ENCODE measurements at places on chromosomes 11 and 22.

DNA sequence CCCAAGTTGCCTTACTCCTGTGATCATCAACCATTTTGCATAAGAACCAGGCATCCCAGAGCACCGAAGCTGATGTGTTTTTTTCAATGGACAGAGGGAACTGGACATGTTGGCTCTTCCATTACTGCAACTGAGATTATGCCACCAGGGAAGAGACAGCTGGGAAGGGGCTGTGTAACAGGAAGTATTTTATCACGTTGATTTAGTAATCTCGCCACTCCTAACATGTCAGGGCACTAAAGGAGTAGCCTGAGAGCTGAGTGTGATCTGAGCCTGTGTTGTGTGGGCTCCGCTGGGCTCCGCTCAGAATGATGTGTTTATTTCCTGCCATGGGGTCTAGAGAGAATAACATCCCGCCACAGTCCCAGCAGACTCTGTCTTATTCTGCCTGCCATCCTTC lies 165.4 kb downstream of the GRIK4 start:
- no peak for DNase-seq

GRCh38 chr11:28490773-28491382 lies 382.7 kb downstream of the METTL15 start:
- peak; percentile 55 for DNase-seq

DNA sequence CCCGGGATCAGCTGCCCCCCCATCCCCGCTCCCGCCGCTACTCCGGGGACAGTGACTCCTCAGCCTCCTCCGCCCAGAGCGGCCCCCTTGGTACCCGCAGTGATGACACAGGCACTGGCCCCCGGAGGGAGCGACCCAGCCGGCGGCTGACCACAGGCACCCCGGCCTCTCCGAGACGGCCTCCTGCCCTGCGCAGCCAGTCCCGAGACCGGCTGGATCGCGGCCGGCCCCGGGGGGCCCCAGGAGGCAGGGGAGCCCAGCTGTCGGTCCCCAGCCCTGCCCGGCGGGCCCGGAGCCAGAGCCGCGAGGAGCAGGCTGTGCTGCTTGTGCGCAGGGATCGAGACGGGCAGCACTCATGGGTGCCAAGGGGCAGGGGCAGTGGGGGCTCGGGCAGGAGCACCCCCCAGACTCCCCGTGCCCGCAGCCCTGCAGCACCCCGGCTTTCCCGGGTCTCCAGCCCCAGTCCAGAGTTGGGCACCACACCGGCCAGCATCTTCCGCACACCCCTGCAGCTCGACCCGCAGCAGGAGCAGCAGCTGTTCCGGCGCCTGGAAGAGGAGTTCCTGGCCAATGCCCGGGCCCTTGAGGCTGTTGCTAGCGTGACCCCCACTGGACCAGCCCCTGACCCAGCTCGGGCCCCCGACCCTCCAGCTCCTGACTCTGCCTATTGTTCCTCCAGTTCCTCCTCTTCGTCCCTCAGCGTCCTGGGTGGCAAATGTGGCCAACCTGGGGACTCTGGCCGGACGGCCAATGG lies 3.9 kb downstream of the RASL10A start:
- DNase-seq, result no peak

DNA sequence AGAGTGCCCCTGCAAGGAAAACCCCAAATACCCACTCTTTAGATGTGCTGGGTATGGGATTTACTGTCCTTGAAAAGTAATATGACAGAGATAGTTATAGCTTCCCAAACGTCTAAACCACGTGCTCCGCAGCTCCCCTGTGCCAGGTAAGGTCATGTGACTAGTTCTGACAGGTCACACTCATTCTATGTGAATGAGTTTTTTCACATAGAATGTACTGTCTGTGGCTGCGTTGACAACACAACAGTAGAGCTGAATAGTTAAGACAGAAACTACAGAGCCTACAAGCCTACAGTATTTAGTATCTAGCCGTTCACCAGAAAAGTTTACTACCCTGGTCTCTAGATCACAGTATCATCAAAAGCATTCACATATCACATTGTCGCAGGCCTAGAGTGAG lies 236.2 kb downstream of the ETS1 start:
- no peak for DNase-seq

DNA sequence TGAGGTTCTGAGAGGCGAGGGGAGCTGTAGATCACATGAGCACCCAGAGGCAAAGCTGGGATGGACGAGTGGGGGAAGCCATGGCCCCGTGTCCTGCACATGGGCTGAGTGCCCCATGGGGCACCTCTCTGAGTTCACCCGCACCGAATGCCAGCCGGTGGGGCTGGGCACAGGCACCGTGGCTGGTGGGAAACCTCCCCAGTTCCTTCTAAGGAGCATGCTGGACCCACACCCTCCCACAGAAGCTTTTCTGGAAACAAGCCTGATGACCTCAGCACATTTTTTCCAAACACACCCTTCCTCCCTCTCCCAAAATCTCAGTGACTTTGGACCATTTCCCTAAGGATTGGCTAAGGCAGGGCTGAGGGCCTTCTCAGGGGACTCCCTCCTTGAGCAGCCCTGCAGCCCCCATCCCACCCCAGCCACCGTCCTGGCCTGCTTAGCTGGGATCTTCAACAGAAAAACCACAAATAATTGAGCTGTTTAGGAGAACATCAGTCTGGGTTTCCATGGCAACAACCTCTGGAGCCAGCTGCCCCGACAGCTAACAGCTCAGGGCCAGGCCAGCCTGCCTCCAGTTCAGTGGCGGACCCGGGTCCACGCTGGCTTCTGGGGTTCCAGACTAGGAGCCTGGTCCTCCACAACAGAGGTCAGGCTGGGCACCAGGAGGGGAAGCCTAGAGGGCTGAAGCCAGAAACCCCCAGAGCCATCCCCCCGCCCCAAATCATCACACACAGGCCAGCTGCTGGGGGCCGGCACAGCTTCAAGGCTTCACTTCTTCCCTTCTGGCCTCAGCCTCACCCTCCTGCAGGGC lies 18.1 kb upstream of the LINC01488 start:
- DNase-seq, result peak; percentile 74

DNA sequence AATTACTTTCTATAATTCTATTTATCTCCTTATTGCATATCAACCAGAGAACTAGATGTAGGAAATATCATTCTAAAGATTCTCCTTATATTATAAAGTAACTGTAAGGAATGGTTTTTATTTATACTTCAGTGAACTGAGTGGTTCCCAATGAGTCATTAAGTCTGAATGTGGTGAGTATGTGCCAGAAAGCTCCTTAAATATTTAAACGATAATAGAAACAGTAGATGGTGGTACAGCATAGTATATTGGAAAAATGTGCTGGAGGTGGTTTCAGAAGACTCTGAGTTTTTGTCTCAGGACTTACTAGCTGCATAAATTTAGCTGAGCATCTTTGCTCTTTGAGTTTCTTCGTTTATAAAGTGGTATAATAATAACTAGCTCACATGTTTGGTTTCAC lies 653.5 kb downstream of the FAM181B start:
- peak; percentile 26 for DNase-seq

- no peak for DNase-seq
Observed at GRCh38 chr22:42160830-42161696, 30.5 kb upstream of the CYP2D6 start.

DNA sequence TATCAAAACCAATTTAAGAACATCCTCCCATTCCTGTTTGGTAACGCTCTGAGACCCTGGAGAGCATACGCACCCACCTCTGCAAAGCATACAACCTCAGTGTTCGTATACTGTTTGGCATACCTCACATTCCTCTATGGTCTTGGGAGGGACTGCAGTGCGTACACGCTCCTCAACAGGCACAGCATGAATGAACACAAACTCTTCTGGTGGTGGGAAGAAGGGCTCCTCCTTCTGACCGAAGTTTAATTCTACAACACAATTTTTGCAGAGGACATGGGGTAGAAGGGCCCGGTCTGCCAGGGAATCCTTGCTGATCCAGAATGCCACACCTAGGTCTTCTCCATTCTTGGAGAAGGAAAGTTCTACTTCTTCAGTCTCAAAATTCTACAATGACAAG lies 5.3 kb downstream of the HNRNPUL2 start:
- DNase-seq, result peak; percentile 21

DNA sequence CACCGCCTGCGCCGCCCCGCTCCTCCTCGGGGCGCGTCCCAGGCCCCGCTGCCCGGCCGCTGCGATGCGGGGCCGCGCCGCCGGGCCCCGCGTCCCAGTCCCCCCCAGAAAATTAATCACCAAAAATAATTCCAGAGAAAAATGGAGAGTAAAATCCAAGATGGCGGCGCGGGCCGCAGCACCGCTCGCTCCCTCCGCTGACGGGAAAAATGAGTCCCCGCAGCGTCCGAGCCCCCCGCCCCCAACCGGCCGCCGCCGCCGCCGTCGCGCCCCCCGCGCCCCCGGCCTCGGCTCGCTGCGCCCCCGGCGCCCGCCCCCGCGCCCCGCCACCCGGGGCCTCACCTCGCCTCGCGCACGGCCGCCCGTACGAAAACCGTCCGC lies at the start of gene KMT5B:
Gene KMT5B (minus strand): TSS at position 162 of the 381 bp plus-strand sequence. CDS start 23,220 bp downstream, outside the sequence.
- DNase-seq, result no peak

DNA sequence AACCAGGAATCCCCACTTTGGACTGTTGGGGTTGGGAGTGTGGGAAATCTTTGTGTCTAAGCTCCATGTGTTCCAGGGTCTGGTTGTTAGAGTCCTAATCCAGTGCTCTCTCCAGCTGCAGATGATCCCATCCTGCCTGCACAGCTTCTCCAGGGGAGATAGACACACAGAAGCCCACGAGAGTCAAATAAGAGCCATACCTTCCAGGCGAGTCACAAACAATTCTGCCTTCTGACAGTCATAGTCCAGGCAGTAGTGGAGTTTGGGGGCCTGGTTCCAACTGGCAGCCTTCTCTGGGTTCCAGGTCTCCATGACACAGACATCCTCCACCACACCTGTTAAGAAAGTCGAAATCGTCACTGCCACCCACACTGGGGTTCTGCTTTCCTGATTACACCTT lies 32.1 kb downstream of the SYT13 start:
- no peak for DNase-seq

DNA sequence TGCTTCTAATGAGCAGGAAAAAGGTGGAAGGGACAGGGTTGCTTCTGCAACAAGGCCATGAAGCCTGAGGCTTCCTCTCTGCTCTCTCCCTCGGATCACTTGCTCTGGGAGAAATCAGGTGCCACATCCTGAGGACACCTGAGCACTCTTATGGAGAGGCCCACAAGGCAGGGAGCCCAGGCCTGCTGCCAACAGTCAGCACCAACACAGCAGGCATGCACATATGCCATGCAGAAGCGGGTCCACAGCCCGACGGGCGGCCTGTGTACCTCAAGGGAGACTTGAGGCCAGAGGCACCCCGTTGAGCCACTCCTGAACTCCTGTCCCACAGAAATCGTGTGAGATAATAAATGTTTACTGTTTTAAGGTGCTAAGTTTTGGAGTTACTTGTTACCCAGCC lies 9.5 kb downstream of the TTLL12 start:
- no peak for DNase-seq

DNA sequence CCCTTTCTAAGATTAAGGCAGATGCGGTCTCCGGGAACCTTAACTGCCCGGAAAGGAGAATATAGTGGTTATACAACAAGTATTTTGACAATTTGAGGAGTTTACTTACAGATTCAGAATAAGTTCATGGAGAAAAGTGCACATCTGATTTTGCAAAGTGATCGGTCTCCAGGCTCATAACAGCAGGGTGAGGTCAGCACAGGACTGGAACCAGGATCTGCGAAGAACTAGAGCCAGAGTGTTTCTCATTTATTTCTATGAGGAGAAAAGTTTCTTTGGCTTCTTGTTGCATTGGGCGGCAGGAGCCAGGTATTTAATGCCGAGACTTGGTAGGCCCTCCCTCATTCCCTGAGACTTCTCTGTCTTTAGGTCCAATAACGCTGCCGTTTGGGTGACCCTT lies 3.7 kb downstream of the ADAMTS15 start:
- DNase-seq, result no peak

DNA sequence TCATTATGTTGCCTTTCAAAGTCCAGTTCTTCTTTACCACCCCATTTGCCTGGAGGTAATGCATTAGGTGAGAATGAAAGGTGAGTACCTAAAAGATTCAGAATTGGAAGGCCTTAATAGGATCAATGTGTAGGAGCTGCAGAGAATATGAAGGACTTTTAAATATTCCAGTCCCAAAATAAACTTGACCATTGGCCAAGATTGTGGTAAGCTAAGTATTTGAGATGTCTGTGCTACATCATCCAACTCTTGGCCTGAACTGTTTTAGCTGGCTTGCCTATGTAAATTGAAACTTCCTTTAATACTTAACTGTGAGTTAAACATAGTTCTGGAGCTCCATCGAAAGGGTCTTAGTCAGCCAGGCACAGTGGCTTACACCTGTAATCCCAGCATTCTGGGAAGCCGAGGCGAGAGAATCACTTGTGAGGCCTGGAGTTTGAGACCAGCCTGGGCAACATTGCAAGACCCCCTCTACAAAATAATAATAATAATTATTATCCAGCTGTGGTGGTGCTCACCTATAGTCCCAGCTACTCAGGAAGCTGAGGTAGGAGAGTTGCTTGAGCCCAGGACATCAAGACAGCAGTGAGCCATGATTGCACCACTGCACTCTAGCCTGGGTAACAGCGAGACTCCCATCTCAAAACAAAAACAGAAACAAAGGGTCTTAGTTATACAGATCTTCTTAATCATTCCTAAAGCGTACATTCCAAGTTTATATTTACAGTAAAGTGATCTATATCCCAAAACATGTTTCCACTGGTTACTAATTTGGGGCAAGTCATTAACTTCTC lies 29.8 kb downstream of the MTMR3 start:
- peak; percentile 84 for DNase-seq
